ENCODE measurements at places on chromosomes 3 and 15.

GRCh38 chr15:64341961-64342360 is 14.0 kb downstream of the CSNK1G1 start:
- DNase-seq, result no peak

DNA sequence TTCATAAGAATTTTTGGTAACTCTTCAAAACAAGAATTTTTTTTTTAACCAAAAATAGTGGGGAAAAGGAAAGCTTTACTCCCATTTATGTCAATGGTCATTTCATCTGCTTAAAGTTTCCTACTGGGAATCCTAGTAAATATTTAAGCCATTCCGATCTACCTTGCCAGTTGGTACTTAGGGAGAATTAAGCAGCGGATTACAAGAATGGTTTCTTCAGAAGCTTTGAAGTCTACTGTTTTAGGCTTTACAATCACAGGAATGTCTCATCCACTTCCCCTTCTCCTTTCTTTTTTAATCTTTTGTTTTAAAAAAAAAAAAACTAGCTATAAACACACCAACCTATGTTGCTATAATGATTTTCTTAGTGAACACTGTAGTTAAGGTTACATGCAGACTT is 341.4 kb upstream of the ATP11B start:
- no peak for DNase-seq

DNA sequence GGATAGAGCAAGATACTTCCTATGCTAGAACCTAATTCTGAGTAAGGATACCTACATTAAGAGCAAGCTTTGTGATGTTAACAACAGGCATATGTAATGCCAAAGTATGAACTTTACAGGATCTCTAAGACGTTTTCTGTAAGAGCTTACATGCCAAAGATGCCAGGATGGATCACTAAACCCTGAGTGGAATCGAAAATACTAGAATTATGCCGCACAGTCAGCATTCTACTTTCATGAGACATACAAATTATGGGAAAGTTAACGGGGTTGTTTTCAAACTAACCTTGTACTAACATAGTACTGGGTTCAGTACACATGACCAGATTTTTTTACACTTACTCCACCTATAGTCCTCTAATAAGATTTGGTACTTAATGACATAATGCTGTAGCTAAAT is 55.1 kb downstream of the AAGAB start:
- no peak for DNase-seq

GRCh38 chr3:143203142-143203541 is 83.6 kb downstream of the CHST2 start:
- no peak for DNase-seq

DNA sequence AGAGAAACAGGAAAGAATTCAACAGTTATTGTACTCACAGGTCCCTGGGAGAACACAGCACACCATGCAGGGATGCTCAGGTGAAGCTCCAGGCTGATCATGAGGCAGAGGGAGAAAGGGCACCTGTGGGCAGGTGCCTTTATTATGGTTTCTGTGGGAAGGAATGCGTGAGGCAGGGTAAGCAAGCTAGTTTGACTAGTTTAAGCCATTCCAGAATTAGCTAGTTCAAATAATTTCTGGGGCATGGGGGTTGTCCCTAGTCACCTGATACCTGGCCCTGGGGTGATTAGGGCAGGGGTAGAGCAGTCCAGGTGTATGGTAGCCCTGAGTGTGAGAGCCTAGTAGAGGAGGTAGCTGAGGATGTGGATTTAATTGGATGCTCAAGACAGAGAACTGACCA is 47.9 kb upstream of the DCLK3 start:
- no peak for DNase-seq

DNA sequence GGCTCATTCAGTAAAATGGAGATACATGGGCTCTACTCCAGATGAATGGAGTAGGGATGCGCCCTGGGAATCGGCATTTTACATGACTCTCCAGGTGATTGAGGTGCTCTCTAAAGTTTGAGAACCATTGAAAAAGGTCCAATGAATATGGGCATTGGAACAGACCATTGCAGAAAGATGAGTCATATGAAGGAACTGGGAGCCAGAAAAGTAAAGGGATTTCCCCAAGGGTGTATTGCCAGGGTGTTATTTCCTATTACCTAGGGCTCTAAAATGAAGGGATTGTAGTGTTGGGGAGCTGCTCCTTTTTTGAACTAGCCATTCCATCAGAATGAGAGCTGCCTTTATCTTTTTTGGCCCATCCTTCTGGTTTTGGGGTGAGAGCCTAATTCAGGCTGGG is 21.7 kb downstream of the CLDN11 start:
- DNase-seq, result no peak

DNA sequence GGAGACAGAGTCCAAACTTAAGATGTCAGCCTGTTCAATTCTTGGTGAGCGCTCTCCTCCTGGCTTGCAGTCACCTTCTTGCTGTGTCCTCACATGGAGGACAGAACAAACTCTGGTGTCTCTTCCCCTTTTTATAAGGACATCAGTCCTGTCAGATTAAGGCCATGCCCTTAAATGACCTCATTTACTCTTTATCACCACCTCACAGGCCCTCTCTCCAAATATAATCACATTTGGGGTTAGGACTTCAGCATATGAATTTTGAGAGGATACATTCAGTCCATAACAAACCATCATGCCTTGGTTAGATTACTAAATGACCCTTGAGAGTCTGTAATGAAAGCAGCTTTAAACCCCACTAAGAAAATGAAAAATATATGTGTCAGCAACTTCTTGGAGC is 175.2 kb downstream of the TAFA4 start:
- DNase-seq, result no peak

- no peak for DNase-seq
These were observed 357.9 kb downstream of the RORA start for GRCh38 chr15:60871152-60871551.

DNA sequence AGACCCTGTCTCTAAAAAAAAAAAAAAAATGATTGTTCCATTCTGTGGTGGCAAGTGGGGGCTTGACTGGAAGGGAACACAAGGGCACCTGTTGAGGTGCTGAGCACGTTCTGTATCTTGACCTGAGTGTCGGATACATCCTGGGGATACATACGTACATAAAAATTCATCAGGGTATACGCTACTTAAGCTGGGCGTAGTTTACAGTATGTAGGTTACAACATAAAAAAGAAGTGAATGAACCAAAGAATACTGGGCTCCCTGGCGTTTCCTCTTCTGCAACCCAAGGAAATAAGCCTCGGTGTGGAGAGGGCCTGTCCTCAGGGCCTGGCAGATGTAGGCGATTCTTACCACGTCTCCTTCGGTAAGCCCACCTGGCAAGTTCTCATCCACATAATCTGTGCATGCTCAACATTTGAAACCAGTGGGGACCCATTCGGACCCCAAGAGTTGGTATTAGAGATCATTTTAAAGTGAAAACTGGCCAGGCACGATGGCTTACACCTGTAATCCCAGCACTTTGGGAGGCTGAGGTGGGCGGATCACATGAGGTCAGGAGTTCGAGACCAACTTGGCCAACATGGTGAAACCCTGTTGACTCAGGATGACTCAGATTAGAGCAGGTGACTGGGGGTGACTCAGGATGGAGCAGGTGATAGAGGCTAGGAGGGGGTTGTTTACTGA is 5.1 kb upstream of the MUC20 start:
- no peak for DNase-seq

GRCh38 chr3:190308154-190308553 is 14.1 kb downstream of the CLDN1 start:
- DNase-seq, result no peak

DNA sequence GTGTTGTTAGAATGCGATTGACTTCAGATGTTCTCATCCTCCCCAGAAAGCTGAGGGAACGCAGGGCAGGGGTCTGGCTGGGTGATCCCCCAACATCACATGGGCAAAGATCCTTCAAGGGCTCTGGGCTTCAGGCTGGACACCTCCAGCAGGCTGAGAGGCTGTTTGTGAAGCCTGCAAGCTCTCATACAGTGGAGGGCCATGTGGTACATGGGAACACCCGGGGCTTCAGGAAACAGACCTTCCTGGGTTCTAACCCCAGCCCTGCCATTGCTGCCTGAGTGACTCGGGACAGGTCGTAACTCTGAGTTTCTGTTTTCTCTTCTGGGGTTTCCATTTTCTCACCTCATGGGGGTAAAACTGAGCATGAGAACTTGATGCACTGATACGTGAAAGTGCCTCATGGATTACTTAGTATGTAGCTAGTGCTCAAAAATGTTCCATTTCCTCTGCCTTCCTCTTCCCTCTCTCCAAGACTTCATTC is 81.2 kb downstream of the TLE3 start:
- DNase-seq, result no peak

DNA sequence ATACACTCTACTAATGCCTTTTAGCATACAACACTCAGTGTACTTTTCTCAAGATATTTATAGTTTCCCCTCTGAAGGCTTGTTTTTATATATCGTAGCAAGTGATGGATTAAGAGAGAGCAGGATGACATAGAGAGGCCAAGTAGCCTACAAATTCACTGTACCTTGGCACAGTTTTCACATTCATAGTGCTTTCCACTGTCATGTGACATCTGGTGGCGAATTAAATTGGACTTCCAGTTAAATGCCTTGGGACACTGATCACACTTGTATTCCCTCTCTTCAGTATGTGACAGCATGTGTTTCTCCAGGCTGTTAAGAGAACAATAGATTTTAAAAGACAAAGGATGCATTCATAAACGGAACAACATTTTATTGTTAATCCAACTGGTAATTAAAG is 541.1 kb downstream of the MECOM start:
- no peak for DNase-seq

DNA sequence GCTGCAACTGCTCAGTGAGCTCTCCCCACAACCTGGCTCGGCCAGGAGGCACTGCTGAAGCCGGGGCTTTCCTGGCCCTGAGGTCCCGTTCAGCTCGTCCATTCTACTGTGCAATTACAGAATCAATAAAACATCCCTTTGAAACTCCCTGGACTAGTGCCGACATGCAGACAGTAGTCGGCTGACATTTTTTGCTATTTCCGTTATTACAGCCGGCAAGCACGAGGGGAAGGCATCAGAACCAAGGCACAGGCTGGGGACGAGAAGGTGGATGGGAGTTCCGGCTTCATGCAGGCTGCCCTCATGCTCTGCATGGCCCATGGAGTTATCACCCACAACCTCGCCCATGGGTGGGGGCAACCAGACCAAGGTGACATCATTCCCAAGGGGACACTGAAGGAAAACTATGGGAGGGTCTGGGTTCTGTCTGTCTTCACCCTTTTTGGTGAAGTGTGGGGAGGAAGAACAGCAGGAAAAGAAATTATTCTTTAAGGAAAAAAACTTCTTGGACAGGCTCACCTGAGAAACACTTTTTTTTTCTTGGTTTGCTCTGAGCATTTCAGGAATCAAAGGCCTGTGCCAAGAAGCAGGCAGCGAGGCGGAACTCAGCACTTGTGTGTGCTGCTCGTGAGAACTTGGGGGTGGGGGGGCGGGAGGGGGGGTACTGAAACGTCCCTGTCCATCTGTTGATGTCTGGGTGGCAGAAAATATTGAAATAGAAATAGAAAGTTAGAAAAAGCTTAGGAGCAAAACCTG is 154.5 kb downstream of the FOXP1 start:
- DNase-seq, result no peak

DNA sequence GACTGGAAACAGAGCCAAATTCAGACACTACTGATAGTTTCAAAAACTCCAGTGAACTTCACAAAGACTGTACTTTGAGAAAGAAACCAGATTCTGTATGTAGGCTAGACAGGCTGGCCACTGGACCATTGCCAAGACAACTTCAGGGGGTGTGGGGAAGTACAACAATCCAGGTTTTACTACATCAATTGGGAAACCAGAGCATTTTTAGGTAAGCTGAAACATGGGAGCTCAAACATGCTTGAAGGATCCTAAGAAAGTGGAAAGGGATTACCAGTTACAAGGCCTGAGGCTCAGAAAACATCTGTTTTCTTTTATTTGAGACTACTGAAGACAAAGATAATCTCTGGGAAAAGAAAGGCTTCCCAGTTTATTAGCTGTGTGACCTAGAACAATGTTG is 26.9 kb upstream of the ZNF280D start:
- DNase-seq, result no peak

- DNase-seq, result no peak
These were observed 235.3 kb downstream of the RBMS3 start for GRCh38 chr3:29516164-29516563.

DNA sequence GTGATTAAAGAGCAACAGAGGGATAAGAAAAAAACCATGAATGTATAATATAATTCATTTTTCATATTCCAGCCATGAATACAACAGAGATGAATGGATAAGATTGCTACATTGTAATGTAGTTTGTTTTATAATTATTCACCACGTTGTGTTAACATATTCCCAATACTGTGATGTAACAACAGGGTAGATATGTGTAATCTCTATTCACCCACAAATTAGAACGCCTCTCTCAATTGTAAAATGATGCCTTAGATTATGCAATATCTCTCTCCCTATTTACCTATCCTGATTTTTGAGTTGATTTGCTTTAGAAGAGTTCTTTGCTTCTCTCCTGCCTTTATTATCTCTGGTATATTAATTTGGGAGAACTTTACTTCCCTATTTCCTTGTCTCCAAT is 193.6 kb downstream of the AGBL1 start:
- DNase-seq, result no peak

DNA sequence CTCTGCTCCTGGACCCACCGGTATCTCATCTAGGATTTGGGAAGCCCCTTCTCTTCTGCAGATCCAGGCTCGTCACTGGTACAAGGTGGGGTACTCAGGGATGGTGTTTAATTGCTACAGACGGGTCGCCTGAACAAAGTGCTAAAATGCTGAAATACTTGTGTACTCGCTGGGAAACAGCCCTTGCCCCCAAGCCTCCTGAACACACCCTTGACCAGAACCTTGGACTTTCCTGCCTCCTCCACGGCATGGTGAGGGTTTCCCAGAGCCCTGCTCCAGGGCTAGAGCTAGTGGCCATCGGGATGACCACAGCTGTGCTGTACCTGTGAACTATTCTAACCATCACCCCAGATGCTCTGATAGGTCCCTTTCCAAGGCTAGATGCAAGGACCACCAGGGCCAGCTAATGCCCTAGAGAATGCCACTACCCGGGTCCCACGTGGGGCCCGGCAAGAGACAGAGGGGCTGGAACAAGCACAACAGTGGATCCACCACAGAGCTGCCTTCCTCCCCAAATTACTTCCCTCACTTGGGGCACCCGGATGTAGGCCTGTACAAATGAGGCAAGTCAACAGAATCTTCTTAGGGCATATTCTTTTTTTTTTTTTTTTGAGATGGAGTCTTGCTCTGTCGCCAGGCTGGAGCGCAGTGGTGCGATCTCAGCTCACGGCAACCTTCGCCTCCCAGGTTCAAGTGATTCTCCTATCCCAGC is 267.3 kb downstream of the FOXP1 start:
- DNase-seq, result no peak

DNA sequence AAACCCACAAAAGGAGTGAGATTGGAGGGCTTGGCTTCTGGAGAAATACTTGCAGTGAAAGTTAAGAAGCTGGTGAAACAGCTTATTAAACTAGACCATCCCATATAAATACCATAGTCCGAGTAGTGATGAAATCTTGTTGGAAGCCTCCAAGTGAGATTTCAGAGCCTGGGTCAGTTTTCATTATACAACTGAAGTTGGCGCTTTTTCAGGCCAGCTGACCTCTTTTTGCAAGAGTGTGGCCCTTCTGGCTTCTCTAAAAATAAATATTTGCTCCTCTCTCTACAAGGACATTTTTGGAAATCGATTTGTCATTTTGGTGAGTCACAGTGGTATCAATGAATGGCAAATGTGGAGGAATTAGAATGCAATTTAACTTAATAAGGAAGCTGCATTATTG is 51.2 kb upstream of the THRB start:
- no peak for DNase-seq

GRCh38 chr3:178628037-178628436 is 91.8 kb downstream of the KCNMB2 start:
- DNase-seq, result no peak

Measured in cortex of kidney (tissue), 1 donor.